ENCODE measurements at places on chromosomes 3 and 15.

GRCh38 chr15:77493324-77493907 is 72.7 kb downstream of the HMG20A start:
- DNase-seq: no peak

DNA sequence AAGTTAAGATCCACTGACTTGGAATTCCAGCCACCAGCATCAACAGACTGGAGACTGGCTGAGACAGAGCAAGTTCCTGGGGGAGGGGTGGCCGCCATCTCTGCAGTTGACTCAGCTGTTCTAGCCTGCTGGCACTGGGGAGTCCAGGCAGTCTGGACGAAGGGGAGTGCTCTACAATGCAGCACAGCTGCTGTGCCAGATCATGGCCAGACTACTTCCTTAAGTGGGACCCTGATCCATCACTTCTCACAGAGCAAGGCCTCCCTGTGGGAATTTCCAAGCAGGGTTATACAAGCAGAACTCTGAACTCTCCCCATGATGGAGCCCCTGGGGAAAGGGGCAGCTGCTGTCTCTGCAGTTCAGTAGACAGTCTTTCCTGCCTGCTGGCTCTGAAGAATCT is 35.2 kb downstream of the PYGO1 start:
- DNase-seq: no peak

GRCh38 chr3:66348704-66349103 is 127.9 kb downstream of the SLC25A26 start:
- no peak for DNase-seq

DNA sequence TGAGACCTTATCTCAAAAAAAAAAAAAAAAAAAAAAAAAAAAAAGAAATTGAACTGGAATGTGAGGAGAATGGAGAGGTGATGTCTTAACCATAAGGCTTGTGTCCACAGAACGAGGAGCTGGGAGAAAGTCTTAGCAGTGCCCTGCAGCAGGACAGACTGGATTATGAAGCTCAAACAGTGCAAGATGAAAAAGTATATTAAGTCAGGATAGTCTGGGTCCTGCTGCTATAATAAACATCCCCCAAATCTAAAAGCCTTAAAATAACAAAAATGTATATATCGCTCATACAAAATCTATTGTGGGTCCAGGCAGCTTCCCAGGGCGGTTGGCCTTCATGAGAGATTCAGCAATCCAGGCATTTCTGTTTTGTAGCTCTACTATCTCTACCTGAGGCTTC is 175.5 kb downstream of the RAB11A start:
- DNase-seq: no peak

GRCh38 chr3:135516143-135516542 is 449.4 kb upstream of the PPP2R3A start:
- DNase-seq: no peak

Measured in spinal cord (tissue), 10 donors.